Fibroblast of skin of left quadriceps (primary cell): ENCODE measurements at places on chromosomes 16 and 17.

DNA sequence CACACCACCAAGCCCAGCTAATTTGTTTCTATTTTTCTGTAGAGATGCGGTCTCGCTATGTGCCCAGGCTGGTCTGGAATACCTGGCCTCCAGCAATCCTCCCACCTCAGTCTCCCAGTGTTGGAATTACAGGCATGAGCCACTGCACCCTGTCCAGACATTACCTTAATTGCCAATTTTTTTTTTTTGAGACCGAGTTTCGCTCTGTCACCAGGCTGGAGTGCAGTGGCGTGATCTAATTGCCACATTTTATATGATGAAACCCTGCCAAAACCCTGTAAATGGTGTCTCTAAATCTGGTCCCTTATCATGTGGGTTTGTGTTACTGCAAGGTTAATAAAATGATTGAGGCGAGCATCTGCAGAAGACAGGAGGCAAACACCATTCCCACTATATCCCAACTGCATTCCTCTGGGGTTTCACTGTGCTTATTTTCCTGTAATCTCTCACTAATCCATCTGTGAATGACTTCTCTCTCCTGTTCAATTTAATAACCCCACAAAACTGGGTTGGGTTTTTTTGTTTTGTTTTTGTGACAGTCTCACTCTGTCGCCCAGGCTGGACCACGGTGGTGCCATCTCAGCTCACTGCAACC, 19.4 kb upstream of the TRIM25 start:
- DNase-seq, result no peak

DNA sequence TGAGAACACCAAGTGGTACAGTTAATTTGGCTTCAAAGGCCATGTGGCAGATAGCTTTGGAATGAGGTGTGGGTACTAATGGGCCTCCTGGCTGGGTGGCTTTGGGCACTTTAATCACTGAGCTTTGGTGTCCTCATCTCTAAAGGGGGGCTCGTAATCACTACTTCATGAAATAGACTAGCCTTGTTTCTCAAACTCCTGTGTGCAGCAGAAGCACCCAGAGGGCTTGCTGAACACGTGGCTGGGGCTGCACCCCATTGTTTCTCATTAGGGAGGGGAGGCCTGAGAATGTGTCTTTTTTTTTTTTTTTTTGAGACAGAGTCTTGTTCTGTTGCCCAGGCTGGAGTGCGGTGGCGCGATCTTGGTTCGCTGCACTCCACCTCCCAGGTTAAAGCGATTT, 5.8 kb downstream of the EPN2 start:
- no peak for DNase-seq

DNA sequence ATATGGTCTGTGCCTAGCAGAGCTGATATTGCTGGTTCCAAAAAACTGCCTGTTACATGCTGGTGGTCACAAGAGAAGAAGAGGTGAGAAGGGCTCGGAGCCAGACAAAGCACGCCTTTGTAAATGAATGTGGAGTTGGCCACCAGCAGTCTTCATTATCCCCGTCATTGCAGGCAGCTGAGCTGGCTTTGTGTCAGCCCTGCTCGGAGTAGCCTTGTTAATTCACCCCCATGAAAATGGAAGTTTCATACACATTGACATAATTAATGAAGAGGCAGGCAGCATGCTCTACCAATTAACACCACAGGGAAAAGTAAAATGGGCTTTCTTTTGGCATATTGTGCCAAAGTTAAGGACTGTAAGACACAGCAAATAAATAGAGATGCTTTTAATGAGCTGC, 113.7 kb upstream of the RBFOX1 start:
- no peak for DNase-seq

DNA sequence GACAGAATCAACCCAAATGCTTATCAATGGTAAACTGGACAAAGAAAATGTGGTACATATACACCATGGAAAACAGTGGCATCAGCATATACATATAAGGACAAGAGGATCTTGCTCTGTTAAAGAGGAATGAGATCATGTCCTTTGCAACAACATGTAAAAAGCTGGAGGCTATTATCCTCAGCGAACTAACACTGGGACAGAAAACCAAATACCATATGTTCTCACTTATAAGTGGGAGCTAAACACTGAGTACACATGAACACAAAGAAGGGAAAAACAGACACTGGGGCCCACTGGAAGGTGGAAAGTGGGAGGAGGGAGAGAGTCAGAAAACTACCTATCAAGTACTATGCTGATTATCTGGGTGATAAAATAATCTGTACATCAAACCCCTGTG, 447.3 kb upstream of the MAF start:
- peak; percentile 23 for DNase-seq

DNA sequence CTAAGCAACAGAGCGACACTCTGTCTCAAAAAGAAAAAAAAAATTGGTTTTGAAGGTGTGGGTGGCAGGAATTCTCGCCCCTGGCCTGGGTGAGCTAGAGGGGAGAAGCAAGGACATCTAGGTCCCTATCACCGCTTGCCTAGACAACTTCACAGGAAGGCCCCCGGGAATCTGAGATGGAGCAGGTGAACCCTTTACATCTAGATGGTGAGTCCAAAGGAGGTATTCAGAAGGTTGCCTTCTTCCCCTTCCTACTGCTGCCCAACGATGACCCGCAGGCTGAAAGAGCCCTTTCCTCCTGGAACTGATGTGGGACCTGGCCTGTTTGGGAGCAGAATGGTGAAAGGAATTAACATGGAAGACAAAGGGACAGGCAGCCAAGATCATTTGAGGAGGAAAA, 1.3 kb upstream of the CRYBA1 start:
- DNase-seq, result no peak

DNA sequence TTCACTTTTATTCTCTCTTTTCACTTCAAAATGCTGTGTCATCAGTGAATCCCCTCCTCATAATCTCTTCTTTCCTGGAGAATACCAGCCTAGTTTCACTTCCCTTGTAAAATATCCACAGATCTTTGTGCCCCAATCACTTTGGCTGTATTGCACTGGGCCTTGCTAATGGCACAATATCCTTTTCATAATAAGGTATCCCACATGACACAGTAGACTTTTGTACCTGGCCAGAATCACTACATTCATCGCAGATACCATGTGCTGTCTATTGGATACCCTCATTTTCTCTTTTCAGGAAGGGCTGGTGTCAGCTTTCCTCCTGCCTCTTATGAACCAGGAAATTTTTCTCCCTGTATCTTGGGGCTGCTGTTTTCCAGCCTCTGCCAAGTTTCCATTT, 25.7 kb upstream of the TOX3 start:
- no peak for DNase-seq

DNA sequence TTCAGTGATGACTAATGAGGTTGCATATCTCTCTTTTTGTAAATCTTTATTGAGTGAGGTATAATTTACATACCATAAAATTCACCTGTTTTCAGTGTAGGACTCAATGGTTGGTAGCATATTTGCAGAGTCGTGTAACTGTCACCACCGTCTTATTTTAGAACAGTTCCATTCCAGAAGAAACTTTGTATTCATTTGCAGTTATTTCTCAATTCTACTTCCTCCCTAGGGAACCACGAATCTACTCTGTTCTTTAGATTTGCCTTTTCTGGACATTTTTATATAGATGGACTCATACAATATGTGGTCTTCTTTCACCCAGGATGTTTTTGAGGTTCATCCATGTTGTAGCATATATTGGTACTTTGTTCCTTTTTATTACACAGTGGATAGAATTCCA, 3.7 kb downstream of the FTO start:
- no peak for DNase-seq

DNA sequence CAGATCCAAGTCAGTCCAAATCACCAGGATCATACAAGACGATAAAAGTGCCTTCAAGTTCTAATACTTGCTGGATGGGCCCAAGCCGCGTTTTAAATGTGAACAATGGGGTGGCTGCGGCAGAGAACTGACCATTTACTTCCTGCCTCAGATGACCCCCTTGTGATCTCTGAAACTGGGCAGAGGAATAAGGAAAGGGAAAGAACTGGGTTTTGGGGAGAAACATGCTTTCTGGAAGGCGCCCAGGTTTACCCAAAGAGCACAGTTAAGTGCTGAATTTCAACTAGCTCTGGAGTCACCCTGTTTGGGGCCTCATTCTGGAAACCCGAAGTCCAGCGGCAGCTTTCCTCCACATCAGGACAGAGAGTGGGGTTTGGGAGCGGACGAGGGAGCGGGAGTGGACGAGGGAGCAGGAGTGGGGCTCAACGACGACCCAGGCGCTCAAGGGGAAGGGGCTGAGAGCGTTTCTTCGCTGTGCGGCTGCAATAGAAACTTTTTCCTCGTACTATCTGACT, 1.6 kb downstream of the FAM20A start:
- DNase-seq, result no peak

DNA sequence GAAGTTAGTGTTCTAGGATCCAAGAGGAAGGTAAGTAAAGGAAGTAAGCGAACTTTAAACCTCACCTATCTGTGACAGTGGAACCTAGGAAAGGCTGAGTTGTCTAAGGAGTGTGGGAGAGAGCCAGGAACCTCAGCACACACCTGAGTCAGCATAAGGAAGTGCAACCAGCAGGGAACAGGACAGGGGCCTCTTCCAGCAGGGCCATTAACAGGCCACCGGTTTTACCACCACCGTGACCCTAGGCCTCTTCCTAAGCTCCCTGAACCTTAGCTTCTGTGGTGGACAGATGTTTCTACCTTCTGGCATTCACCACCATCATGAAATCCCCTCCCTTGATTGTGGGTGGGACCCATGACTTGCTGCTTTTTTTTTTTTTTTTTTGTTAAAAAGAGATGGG, 26.7 kb upstream of the GPATCH8 start:
- DNase-seq, result no peak

- no peak for DNase-seq
Measured at GRCh38 chr17:59469786-59470485, 95.5 kb upstream of the DHX40 start.

GRCh38 chr17:46190763-46191162, 2.5 kb downstream of the KANSL1 start:
- no peak for DNase-seq

GRCh38 chr17:59534583-59534982, 30.8 kb upstream of the DHX40 start:
- no peak for DNase-seq

DNA sequence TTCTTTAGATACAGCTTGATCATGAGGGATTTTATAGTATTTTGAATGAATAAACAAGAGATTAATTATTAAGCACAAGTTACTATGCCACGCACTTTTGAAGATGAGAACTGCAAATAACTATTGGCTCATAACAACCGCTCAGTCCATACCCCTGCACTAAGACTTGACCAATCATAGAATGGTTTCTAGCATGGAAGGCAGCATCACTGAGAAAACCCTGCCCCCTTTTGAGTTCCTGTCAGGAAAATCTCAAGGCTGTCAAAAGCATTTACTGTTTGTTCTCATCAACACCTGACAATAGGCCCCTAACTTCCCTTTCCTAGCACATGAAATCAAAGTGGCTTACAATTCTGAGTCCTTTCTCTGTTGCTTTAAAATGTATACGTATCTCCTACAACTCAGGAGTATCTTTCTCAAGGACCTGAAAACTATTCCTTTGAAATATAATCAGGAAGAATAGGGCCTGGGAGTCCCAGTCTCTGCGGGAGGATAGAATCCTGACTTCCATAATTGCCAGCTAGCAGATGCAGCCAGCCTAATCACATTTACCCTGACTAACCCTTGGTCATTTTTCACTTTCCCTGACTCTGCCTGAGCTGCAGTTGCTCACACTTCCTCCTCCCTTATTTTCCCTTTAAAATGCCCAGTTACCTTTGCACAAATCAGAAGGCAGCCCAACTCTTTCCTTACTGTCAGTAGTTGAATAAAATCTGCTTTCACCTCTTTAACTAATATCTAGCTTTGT, 9.1 kb upstream of the MMD start:
- DNase-seq, result no peak

GRCh38 chr17:76816590-76817135, 51.5 kb upstream of the MGAT5B start:
- DNase-seq, result no peak

DNA sequence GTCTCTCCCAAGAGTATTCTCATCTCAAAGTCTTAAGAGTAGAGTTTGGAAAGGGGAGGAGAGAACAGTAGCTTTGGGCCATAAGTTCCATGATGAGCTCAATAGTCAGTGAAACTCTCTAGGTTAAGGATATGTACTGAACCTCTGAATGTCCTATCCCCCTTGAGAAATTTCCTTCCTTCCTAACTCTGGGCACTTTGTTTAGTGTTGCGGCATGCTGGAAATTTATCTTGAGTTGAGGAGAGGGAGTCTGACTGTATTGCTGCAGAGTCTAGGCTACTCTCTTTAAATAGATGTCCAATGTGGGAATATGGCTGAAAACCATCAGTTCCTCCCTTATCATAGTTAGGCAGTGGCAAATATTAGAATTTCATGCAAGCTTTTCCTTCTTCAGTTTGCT, 16.1 kb downstream of the MRTFB start:
- DNase-seq, result no peak

DNA sequence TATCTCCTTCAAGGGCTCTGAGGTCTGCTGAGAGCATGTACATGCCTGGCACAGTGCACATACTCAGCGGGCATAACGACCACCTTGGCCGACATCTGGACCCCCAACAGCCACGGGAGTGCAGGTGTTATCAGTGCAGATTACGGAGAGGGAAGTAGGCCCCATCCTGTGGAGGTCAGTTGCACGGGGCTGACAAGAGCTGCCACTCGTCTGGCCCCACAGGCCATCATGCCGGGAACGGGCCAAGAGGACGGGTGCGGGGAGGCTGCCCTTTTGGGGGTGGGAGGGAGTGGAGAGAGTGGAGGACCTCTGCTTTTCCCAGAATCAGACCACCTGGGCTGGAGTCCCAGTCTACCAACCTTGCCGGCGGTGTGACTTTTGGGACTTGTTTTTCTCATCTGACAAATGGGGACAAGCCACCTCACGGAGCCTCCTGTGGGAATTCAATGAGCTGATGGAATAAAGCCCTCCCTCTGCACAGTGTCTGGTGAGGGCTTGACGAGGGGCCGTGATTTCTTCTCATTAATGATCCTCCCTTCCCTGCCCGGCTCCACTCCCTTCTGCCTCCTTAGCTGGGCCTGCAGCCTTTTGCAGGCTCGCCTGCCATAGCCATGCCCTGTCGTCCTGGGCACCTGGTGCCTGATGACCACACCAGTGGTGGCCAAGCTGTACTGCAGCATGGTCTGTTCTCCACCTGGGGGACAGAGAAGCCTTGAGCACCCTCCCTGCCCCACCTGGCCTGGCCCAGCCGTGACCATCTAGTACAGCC, 4.6 kb downstream of the PRSS33 start:
- DNase-seq, result no peak

- no peak for DNase-seq
Measured at GRCh38 chr17:40612599-40613244, 34.9 kb downstream of the SMARCE1 start.

GRCh38 chr16:20923876-20924275, 23.3 kb downstream of the LYRM1 start:
- DNase-seq, result no peak

DNA sequence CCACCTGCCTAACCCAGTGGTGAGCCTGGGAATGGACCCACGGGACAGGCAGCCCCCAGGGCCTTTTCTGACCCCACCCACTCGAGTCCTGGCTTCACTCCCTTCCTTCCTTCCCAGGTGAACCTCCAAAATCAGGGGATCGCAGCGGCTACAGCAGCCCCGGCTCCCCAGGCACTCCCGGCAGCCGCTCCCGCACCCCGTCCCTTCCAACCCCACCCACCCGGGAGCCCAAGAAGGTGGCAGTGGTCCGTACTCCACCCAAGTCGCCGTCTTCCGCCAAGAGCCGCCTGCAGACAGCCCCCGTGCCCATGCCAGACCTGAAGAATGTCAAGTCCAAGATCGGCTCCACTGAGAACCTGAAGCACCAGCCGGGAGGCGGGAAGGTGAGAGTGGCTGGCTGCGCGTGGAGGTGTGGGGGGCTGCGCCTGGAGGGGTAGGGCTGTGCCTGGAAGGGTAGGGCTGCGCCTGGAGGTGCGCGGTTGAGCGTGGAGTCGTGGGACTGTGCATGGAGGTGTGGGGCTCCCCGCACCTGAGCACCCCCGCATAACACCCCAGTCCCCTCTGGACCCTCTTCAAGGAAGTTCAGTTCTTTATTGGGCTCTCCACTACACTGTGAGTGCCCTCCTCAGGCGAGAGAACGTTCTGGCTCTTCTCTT, 2.6 kb upstream of the STH start:
- DNase-seq, result no peak
